IMR-90 (cell line): ENCODE measurements at places on chromosomes 2 and 18. TPM values are rescaled to one million over a fixed set of nuclear protein-coding genes. Genes with fewer than 3 reads are reported as not detected.
A peak's percentile ranks its signal among the peaks of the same experiment; 100 is the strongest.

CIB4 gene
- total RNA-seq, result not detected in 2 replicates

MATN3 gene
- total RNA-seq, result 0.90 and 1.1 TPM in 2 replicates

PLGLB1 gene
- total RNA-seq, result 0.18 and 0.28 TPM in 2 replicates

CKAP2L gene
- total RNA-seq, result 9.9 and 13.3 TPM in 2 replicates

HJURP gene
- total RNA-seq, result 22.6 and 24.2 TPM in 2 replicates

TEX44 gene
- not detected in 2 replicates for total RNA-seq

ACTG2 gene
- total RNA-seq, result 349 and 523 TPM in 2 replicates

- H3K4me1 ChIP-seq, result peaks cover 9% of the 10 kb centered on the region
- no peak overlapping the region for H3K4me3 ChIP-seq
- H3K27me3 ChIP-seq, result no peaks in the 10 kb centered on the region; the same call in 1 of the 2 replicates
- H3K36me3 ChIP-seq, result no peaks in the 10 kb centered on the region
- H3K27ac ChIP-seq, result no peak overlapping the region
- no peak for DNase-seq
These were observed 79.8 kb downstream of the RHOB start for GRCh38 chr2:20526708-20527107.

GRCh38 chr2:65277791-65278483 is 50.3 kb downstream of the ACTR2 start:
- peaks cover 2% of the 10 kb centered on the region for H3K36me3 ChIP-seq
- H3K27ac ChIP-seq, result no peak overlapping the region
- peak; percentile 64 for DNase-seq
- H3K4me1 ChIP-seq, result peaks cover 7% of the 10 kb centered on the region
- H3K27me3 ChIP-seq, result no peaks in the 10 kb centered on the region

GRCh38 chr2:38100328-38100727 is 24.4 kb upstream of the CYP1B1 start:
- no peak overlapping the region for H3K4me3 ChIP-seq
- H3K27me3 ChIP-seq, result peaks cover 15% of the 10 kb centered on the region
- H3K27ac ChIP-seq, result no peak overlapping the region
- H3K36me3 ChIP-seq, result no peaks in the 10 kb centered on the region
- H3K4me1 ChIP-seq, result peaks cover 8% of the 10 kb centered on the region

DNA sequence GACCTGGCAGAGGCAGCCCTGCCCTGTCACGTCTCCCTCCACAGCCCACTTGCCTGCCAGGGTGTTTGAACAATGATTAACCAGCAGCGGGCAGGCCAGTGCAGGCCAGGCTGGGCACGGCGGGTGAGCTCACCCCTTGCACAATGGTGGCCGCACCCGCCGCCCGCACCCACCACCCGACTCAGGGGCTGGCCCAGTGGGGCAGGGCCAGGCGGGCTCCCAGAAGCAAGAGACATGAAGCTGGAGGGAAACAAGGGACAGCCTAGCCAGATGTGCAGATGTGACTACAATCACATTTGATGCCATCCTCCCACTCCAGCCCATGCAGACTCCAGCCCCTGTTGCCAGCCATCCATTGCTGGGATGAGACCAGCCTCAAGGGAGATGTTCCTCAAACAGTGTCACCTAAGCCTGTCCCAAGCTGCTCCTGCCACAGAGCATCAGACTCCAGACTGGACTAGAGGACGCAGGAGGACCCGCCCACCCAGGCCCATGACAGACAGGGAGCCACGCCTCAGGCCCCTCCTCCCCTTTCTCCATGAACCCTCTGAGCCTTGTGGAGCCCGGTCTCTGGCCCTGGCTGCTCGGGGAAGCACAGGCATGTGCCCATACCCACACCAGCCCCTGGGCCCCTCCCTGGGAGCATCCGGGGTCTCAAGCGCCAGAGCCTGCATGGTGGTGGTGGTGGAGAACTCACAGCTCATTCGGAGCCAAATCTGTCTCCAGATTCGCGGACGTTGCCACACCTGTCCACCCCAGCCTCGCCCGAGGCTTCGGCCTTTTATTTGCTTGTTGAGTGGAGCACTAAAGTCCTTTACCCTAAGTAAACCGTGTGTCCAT is 45.0 kb downstream of the SDC1 start:
- peaks cover 11% of the 10 kb centered on the region for H3K4me1 ChIP-seq
- no peak for DNase-seq
- no peaks in the 10 kb centered on the region for H3K27me3 ChIP-seq
- H3K36me3 ChIP-seq, result no peaks in the 10 kb centered on the region

DNA sequence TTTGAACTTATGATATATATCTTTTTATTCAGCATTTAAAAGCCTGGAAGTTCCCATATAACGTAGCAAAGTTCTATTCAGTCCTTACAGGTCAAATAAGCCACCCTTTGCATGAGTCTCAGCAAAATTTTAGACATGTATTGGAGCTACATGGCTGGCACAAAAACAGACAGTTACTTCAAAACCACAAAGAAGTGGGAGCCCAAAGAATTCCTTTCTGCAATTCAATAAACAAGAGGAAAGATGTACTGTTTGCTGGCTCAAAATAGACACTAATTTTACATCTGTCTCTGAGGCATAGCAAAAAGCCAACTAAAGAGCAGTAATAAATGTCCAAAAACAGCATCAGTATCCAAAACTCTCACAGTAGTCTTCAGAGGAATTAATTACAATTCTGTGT is 87.0 kb downstream of the ZEB2 start:
- H3K27me3 ChIP-seq, result no peaks in the 10 kb centered on the region
- H3K36me3 ChIP-seq, result peaks cover 11% of the 10 kb centered on the region
- no peak overlapping the region for H3K27ac ChIP-seq
- no peak overlapping the region for H3K4me3 ChIP-seq
- DNase-seq, result no peak

DNA sequence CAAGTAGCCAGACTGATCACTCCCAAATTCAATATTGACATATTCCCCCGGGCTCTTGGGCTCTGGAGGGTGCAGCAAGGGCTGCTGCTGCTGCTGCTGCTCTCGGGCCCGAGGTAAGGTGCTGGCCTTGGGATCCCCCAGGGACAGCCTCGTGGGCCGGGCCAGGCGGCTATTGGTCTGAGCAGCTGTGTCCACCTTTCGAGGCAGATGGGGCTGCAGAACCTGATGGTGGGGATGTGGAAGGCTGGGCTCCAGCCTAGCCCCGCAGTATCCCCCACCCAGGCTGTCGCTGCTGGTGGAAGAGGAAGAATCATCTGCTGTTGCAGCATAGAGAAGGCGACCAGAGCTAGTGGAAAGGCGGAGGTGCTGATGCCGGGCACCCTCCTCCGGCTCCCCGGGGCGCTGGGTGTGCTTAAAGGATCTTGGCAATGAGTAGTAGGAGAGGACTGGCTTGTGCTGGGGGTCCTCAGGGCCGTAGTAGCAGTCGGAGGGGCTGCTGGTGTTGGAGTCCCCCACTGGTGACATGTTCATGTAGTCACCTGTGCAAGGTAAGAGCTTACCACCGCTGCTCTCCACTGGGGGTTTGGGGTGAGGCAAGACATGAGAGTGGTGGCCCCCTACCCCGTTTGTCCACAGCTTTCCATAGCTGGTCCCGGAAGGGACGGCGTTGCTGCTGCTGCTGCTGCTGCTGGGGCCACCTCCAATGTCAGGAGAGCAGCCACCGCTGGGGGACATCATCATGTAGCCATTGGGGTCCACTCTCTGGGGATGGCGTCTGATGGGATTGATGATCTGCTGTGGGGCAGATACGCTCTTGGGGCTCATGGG is 3.4 kb downstream of the IRS1 start:
- DNase-seq, result peak; percentile 14
- no peaks in the 10 kb centered on the region for H3K4me1 ChIP-seq
- peak overlapping the region; percentile 97 for H3K27ac ChIP-seq
- peaks cover 49% of the 10 kb centered on the region for H3K36me3 ChIP-seq
